Activated T-cell treated with anti-CD3 and anti-CD28 coated beads for 48 hours (primary cell): ENCODE measurements at places on chromosomes 6 and 20.

DNA sequence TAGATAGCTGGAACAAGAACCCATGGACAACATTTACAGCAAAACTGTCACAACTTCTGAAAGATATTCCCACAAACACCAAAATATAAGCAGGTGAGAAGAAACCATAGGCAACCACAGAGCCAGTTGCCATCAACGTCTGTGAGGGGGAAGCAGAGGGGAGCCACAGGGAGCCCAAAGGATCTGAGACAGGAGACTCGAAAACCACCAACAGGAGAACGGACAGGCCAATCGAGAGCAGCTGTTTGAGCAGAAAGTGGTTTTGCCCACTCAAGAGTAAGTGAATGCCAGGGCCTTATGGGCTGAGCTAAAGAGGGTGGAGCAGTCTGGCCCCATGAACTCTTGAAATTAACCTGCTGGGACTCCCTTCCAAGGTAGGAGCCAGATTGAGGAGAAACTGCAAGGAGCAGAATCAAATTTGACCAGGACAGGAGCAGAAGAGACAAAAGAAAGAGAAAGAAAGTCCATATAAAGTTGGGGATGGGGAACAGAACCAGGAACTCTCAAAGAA, 195.4 kb downstream of the ANKRD60 start:
- no peak for DNase-seq

DNA sequence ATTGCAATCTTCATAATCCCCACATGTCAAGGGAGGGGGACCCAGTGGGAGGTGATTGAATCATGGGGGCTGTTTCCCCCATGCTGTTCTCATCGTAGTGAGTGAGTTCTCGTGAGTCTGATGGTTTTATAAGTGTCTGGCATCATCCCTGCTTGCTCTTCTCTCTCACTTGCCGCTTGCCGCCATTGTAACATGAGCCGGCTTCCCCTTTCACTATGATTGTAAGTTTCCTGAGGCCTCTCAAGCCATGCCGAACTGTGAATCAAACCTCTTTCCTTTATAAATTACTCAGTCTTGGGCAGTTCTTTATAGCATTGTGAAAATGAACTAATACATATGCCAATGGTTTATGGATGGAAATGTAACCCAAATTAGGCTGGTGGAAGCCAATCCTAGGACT, 109.4 kb upstream of the AKAP12 start:
- no peak for DNase-seq

DNA sequence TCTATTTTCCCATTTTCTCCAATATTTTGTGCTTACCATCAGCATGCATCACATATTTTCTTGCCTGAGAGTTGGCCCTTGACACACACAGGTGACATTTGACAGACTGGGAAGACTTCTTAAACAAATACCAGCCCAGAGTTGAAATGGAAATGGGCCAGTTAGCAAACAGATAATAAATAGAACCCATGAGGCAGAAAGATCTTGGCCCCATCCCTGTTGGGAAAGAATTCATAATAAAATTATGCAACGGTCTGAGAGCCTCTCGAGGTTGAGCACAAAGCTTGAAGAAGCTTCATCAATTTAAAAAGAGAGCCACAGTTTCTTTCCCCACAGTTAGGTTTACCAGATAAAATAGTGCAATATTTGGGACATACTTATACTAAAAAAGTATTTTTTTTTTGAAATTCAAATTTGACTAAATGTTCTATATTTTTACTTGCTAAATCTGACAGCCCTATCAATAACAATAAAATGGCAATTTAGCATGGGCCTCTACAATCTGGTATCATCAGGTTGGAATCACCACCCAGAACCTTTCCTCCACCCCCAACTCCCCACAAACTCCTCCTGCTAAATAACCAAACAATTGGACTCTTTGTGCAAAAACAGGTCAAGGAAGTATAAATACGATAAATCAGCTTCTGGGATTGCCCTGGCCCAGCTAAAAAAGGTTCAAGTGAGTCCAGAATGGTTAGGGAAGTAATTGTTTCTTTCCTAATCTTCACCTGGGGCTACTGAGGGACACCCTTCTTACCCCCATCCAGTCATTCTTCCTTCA, 129.8 kb downstream of the CD164 start:
- no peak for DNase-seq

DNA sequence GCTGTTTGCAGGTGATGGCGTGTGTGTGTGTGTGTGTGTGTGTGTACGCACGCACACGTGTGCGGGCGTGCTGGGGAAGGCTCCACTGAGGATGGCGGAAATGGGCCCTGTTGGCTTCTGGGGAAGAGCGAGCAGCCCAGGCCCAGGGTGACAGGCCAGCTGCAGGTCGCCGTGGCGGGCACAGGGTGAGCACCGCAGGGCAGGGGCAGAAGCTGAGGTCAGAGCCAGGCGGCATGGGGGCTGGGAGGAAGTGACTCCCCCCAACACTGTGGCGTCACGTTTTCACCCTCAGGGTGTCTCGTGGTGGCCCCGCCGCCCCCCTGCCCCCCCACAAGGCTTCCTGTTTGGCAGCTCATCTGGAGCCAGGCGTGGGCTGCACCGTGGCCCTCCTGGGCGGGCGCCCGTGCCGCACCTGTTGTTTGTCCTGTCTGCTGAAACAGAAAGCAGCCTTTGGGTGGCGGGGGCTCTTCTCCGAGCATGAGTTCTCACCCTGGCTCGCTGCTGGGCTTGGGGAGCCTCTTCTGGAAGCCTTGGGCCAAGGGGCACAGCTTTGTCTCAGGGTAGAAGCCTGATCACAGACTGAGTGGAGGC, 7.1 kb downstream of the RBM38 start:
- peak; percentile 79 for DNase-seq

- DNase-seq = no peak
These were observed 502.1 kb upstream of the SOX4 start for GRCh38 chr6:21091411-21091810.

- peak; percentile 20 for DNase-seq
These were observed 537 bp downstream of the TCP1 start for GRCh38 chr6:159788753-159789376.

DNA sequence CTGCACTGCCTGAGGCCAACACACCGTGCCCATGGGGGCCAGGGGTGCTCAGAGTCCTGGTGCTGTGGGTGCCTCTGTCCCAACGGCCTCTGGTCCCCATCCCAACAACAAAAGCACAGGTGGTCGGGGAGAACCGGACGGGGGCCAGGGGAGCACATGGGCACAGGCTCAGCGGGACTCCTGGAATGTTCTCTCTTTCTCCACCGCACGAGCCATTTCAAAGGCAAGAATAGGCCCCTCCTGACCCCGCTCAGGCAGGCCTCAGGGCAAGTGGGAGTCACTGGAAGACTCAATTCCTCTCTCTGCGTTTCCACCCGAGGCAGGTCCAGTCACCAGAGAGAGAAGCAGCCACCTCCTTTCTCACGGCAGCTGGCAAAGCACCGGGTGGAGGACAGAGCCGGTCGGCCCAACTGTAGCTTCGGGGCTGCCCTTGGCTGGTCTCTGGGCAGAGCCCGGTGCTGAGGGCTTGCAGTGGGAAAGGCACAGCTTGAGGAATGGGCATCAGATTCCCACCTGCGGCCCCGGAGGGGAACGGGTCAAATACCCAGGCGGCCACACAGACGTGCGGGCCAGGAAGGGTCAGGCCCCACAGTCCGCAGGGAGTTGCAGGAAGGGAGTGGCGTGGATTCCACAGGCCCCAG, 55.2 kb downstream of the KCNQ2 start:
- DNase-seq = no peak

DNA sequence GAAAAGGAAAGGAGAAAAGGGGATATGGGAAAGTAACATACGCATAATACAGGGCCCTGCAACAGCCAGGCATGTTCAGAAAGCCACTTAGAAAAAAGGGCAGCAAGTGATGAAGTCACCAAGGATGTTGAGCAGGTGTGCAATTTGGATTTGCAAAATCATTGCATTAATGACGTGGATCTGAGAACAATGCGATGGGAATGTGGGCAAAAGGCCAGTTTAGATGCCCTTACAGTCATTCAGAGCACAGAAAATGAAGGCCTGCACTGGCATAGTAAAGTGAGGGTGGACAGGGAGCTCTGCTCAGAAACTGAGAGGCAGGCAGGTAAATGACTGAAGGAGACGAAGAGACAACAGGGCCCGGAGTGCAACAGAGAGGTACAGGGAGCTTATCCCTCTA, 123.7 kb upstream of the NHSL1 start:
- no peak for DNase-seq

- no peak for DNase-seq
These were observed 19.4 kb downstream of the GPX6 start for GRCh38 chr6:28496099-28496779.

- DNase-seq = no peak
These were observed 29.0 kb downstream of the PTPRA start for GRCh38 chr20:2902291-2902690.

GRCh38 chr6:45702849-45703739, 312.6 kb downstream of the CLIC5 start:
- no peak for DNase-seq

DNA sequence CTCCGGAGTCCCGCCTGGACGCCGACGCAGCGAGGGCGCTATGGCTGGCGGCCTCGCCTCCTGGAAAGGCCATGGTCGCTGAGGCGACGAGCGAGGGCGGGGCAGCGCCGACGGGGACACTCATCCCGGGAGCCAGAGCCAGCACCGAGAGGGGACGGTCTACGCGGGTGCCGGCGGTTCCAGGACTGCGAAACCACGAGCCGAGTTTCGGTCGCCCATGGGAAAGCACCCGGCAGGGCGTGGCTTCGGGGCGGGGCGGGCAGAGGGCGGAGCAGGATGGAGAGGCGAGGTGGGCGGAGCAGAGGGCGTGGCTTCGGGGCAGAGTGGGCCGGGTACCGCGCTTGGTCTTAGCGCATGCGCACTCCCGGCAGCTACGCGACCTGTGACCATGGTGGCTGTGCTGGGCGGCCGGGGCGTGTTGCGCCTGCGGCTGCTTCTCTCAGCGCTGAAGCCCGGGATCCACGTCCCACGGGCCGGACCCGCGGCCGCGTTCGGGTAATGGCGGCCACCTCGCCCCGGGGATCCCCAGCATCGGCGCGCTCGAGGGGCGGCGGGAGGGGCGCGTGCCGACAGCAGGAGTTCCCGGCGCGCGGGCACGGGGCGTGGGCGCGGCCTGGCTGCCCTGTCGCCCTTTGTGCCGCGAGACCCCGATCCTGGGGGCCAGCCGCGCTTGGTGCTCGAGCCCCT, at the start of gene BPHL:
Gene BPHL, plus strand, starts transcription at position 359 of the 687 bp plus-strand sequence. Its CDS starts 30 bp downstream, at position 389.
- DNase-seq = peak; percentile 100

GRCh38 chr6:99575544-99576227, 7.2 kb upstream of the CCNC start:
- no peak for DNase-seq

DNA sequence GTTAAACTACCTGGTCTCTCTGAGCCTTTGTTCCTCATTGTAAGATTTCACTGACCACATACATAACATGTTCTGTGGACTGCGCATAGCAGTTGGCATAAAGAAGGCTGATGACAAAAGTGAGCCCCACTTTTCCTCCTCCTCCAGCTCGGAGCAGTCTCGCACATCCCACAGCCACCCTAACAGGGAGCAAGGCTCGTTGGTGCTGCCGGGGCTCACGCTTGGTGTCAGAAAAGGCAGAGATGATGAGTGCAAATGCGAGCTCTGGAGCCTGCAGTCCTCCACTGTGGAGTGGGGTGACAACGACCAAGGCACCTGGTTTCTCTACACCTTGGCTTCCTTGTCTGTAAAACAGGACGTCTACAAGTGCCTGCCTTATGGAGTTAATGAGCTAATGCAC, 9.7 kb downstream of the TGM3 start:
- no peak for DNase-seq

GRCh38 chr20:50053362-50054230, 59.4 kb downstream of the UBE2V1 start:
- no peak for DNase-seq

DNA sequence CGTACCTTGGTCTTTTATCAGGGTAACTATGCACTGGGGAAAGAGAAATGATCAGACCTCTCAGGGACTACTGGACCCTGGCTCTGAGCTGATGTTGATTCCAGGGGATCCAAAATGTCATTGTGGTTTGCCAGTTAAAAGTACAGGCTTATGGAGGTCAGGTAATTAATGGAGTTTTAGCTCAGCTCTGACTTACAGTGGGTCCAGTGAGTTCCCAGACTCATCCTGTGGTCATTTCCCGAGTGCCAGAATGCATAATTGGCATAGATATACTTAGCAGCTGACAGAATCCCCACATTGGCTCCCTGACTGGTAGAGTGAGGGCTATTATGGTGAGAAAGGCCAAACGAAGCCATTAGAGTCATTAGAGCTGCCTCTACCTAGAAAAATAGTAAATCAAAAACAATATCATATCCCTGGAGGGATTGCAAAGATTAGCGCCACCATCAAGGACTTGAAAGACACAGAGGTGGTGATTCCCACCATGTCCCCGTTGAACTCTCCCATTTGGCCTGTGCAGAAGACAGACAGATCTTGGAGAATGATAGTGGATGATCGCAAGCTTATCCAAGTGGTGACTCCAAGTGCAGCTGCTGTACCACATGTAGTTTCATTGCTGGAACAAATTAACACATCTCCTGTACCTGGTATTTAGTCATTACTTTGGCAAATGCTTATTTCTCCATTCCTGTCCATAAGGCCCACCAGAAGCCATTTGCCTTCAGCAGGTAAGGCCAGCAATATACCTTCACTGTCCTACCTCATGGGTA, 152.4 kb downstream of the THBS2 start:
- no peak for DNase-seq

DNA sequence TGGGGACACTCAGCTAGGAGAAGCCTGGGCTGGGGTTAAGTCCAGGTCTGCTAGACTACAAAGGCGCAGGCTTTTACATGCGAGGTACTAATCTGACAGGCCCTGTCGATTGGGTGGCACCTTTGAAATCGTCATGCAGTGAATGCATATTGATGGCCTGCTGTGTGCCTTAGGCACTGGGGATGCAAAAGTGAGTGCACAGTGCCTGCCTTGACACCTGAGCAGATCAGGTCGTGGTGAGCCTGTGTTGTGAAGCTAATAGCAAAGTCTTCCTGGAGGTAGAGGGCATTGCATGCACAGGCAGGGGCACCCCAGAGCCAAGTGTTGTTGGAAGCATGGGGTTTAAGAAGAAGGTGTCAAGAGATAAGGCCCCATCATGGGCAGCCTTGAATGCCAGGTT, 16.9 kb downstream of the LRRC1 start:
- DNase-seq = no peak

- no peak for DNase-seq
These were observed 75.1 kb downstream of the NINL start for GRCh38 chr20:25510202-25510601.

- DNase-seq = peak; percentile 21
These were observed 878 bp upstream of the PNRC1 start for GRCh38 chr6:89079511-89080234.

DNA sequence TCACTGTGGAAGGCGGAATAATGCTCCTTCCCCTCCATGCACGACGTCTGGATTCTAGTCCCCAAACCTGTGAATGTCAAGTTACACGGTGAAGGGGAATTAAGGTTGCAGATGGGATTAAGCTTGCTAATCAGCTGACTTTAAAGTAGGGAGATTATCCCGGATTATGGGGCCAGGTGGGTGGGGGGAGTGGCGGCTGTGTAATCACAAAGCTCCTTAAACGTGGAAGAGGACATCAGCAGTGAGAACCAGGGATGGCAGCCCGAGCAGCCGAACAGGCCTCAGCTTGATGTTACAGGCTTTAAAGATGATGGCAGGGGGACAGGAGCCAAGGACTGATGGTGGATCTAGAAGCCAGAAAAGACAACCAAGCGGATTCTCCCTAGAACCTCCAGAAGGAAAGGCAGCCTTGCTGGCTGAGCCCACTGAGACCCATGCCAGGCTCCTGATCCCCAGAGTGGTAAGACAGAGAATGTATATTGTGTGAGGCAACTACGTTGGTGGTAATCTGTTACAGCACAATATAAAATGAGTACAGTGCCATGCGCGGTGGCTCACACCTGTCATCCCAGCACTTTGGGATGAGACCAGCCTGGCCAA, 117.5 kb downstream of the SCML4 start:
- DNase-seq = no peak

GRCh38 chr6:76702187-76702586, 629.7 kb upstream of the IMPG1 start:
- no peak for DNase-seq
